ENCODE measurements at places on chromosomes 12 and 14.
A peak's percentile ranks its signal among the peaks of the same experiment; 100 is the strongest.

DNA sequence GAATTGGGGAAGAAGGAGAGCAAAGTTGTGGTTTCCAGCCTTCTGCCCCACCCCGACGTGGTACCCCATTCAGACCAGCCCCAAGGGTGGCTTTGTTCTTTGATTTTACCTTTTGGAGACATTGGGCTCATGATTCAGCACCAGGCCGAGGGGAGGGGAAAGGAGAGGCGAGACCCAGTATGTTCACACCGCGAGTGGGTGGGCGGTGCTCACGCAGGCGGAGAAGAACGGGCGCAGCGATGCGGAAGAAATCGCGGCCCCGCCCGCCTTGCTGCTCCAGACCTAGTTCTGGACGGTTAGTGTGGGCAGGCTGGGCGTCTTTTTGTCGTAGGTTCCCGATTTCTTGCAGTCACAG lies 963 bp downstream of the ATL1 start:
- DNase-seq = peak; percentile 90

GRCh38 chr12:40142001-40142744 lies 36.3 kb upstream of the SLC2A13 start:
- no peak for DNase-seq

DNA sequence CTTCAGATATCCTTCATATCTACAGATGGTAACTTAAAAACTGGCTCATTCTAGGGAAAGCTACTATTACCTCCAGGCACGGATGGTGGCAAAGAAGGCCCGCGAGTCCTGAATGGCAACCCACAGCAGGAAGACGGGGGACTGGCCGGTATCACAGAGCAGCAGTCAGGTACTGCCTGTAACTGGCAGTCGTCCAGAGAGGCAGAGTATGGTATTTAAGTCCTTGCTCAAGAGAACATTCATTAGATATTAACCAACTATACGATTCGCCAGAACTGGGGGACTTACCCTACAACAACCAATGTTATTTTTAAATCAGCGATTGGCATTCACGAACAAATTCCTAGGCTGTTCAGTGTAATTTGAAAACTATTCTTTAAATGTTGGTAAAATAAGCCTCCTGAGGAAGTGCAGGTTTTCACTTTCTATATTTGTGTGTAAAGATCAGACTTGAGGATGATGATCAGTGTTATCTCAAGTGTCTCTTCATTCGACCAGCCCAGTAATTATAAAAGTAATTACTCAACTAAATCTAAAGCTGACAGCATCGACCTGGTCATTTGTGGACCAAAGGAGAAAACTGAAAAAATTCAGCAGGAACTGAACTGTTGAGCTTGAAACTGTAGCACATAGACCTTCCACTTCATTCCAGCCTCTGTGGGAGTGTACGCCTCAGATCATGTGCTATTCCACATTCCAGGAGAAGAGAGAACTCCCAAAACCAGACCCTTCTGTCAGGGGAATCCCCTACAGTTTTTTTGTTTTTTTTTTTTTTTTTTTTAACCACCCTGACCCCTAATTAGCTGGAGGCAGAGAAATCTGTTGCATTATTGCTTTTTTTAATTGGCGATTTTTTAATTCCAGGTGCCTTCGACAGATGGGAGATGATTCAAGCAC lies 75.6 kb downstream of the ESR2 start:
- DNase-seq = no peak

- no peak for DNase-seq
Observed at GRCh38 chr14:61470261-61470960, 149.0 kb downstream of the PRKCH start.

DNA sequence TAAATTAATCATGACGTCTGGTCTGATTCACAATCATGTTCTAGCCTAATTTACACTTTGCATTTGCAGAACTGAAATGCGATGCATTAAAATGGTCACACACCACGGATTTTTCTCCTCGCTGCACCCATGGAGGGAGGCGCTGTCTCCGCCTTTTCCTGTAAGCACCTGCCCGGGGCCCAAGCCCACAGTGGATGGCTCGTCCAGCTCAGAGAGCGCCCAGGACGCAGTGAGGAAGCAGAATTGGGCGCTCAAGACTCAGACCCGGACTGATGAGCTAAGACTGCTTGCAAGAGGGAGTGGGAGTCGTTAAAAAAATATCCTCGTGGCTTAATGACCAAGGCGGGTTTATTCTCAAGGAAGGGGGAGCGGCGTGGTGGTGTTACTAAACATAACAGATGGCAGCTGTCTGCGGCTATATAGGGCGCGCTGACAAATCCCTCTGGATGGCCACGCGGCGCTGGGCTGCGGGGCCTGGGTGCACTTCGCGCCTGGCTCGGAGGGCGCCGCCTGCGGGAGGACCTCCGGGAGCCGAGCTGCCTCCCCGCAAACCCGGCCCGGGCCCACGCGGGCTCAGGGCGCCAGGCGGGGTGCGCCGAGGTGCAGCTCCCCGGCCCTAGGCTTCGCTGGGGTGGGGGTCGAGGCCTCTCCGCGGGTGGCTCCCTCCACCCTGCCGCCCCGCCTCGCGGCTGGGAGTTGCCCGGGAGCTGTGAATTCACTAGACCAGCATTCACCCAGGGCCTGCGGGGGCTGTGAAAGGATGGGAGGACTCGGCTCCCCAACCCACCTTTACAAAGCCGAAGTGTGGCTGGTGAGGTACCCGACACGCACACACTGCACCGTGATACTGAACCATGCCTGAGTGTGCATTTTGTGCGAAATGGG lies 78.7 kb downstream of the PPM1A start:
- DNase-seq = no peak

DNA sequence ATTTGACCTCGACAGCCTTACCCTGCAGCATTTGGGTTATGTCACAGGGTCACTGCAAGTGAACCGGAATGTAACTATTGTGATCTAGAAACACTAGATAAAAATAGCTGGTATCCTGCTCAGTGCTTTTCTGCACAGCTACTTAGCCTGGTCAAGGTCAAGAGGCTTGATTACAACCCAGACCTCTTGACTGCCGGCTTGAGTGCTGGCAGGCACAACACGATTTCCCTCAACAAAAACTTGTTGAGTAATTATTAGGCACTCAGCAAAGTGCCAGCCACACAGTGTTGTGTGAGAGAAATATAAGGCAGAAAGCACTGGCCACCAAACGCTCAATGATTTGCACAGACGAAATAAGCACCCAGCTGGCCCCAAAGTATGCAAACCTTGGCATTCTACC lies 156.7 kb downstream of the NUAK1 start:
- no peak for DNase-seq

- no peak for DNase-seq
Observed at GRCh38 chr14:103442288-103442687, 57.1 kb downstream of the MARK3 start.

GRCh38 chr14:23344481-23344880 lies 8.2 kb downstream of the SLC22A17 start:
- no peak for DNase-seq

GRCh38 chr14:26992403-26993115 lies 394.7 kb upstream of the NOVA1 start:
- no peak for DNase-seq

GRCh38 chr12:119672194-119672593 lies 4.3 kb downstream of the PRKAB1 start:
- no peak for DNase-seq

DNA sequence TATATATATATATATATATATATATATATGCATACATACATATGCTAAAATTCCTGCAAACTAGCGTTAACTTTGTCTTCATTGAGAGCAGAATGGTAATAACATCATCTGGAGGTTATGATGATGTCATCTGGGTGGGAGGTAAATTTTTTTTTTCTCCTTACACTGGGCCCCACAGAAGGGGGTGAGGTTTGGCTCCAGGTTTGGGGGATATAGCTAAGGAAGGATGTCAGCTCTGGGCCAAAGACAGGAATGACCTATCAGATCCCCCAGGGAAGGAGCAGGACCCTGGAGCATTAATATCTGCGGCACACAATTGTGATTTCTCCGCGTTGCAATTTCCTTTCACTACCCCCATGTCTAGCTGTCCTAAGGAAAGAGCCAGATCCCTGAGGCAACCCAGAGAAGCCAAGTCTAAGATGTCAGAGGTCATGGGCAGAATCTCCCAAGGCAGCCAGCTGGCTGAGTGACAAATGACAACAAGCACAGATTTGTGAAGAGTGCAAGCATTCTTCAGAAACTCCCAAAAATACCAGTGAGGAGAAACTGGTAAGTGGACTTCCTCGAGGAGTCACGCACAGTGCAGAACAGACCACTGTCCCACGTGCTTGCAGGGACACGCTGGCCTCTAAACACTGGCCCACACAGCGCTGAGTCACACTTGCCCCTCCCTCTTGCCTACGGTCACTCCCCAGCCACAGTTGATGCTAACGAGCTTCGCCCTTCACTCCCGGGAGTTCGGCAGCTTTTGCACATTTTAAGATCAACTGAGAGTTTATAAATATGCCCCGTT lies 9.9 kb downstream of the UBC start:
- DNase-seq = peak; percentile 93

DNA sequence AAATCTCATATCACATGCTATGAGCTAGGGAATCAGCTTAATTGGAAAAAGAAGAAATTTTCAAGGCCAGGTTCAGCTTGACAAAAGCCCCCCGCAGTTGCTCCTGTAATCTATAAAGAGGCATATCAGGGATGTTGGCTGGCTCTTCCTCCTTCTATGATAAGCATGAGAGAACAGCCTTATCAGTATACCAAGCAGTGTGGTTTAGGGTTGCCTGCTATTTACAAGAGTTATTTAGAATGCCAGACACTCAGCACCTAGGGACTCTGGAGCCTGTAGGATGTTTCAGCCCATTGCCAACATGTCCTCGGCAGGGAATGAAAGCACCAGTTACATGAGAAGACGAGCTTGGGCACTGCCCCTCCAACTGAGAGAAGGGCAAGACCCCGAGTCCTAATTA lies 89.5 kb upstream of the TMPO start:
- DNase-seq = no peak

GRCh38 chr14:21070083-21070609 lies at the start of gene ARHGEF40:
ARHGEF40 (plus strand) TSS chr14:21070304; CDS start chr14:21070397, 93 bp downstream.
- DNase-seq = no peak

- no peak for DNase-seq
Observed at GRCh38 chr12:94333396-94333795, 126.3 kb downstream of the CEP83 start.

DNA sequence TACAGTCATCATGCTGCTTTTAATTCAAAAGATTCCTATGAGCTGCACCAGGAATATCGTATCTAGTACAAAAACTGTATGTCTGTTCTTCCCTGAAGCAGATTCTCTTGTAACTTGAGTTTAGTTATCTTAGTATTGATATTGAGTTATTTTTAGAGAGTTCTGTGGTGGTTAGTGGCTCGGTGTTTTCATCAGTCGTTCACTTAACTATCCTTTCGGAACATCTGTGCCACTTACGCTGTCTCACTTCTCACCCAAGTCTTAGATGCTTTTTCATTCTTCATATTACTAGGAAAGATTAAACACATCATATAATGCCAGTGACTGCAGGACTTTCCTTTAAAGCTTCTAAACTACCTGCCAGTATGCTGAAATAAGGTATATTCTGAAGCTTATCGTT lies 251.0 kb downstream of the FBXL14 start:
- no peak for DNase-seq

DNA sequence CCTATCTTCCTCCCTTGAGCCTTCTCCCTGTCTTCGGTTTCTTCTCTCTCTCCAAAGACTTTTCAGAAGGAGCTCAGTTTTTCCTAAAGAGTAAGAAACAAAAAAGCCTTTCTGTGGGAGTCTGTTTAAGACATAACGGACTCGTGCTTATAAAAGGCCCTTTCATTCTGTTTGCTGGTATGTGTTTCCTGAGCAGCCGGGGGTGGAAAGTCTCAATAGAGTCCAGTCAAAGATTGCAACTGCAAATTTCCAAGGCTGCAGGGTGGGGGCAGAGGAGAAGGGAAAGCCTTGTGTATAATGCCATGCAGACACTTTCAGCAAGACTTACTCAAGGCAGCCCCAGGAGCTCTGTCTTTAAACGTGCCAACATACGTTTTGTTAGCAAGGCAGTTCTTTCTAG lies 62.2 kb downstream of the GNG2 start:
- no peak for DNase-seq

- no peak for DNase-seq
Observed at GRCh38 chr14:102907980-102908730, 14.3 kb upstream of the AMN start.

DNA sequence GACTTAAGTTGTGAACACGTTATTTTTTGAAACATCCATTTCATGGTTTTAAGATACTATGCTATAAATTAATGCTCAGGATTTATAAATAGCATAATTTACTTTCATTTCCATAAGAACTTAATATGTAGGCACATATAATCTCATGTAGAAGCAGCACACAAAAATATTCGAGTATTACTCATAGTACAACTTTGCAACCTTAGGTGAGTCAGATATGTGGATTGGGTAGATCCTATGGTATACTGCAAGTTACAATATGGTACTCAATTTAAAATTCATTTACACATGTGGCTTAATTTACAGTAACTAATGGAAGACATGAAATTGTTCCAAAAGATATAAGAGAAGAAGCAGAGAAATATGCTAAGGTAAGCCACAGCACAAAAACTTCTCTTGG lies 26.0 kb downstream of the PSMA3 start:
- DNase-seq = no peak

DNA sequence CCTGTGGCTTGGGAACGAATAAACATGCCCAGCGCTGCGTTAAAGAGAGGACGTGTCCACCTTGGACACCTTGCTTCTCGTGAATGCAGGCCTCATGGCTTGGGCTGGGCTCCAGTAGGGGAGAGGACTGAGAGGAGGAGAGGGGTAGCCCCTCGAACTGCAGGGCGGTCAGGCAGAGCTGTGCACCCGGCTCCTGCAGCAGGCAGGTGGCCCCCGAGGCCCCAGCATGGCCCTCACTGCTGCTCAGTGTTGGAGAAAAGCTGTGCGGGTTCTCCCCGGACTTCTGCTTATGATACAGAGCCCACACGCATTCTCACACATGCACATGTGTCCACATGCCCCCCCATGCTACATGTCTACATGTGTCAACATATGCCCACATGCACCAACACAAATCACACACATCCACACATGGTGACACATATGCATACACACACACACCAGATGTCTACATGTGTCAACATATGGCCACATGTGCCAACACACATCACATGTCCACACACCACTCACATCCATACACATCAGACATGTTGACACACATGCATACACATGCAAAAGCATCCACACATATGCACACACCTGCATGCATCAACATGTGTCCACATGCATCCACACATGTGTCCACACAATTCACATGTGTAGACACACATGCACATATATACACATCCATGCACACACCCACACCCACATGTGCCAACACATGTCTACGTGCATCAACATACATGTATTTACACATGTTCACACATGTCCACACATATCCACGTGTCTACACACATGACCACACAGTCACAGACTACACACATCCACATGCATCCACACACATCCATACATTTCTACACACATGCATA lies 3.0 kb downstream of the ADGRD1 start:
- DNase-seq = no peak

- no peak for DNase-seq
Observed at GRCh38 chr12:89873745-89874144, 165.1 kb upstream of the ATP2B1 start.

DNA sequence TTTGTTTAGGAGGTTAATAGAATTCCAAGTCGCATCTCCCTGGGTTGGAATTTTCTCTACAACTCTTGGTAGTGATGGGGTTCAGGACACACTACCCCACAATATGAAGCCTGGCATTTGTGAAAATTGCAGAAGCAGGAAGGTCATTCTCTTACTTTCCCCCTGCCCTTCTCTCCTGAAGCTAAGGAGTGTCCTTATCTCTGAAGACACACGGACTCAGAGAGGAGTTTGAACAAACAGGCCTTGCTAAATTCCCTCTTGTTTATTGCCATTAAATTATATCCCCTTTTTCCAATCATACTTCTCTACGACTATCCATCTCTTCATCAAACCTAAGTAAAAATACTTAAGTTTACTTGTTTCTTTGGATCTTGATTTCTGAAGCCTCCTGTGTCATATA lies 443.0 kb downstream of the RAD51B start:
- DNase-seq = no peak
